M059J (cell line): ENCODE measurements at places on chromosomes 5 and 9.
A peak's percentile ranks its signal among the peaks of the same experiment; 100 is the strongest.

- no peak for DNase-seq
Observed at GRCh38 chr5:137708796-137709559, 26.9 kb downstream of the KLHL3 start.

GRCh38 chr5:127650649-127651048, 1.8 kb downstream of the CTXN3 start:
- peak; percentile 83 for DNase-seq

GRCh38 chr9:125255781-125256391, 5.7 kb upstream of the GAPVD1 start:
- DNase-seq: no peak

GRCh38 chr5:80864706-80865435, 95.3 kb upstream of the RASGRF2 start:
- peak; percentile 2 for DNase-seq

DNA sequence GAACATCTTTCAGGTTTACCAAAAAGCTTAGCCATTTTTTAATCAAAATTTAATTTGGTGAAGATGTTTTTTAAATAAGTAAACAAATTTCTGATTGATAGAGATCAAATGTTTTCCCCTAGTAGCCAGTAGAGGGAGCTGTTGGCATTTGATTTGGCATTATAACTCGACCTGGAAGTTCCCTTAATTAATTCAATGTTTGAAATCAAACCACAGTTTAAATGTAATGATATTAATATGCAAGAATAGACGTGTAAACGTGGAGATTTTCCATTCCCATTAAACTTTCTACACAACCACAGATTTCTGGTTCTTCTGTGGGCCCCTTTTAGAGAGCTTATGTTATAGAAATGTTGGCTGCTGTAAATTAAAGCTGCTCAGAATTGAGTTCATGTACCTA, 148.1 kb upstream of the MPDZ start:
- peak; percentile 48 for DNase-seq

- DNase-seq: peak; percentile 59
Observed at GRCh38 chr9:129317179-129318011, 139.3 kb upstream of the IER5L start.

- no peak for DNase-seq
Observed at GRCh38 chr9:133605856-133606707, 3.1 kb downstream of the FAM163B start.

GRCh38 chr5:151214614-151215545, 9.0 kb downstream of the CCDC69 start:
- no peak for DNase-seq

GRCh38 chr9:133119103-133119845, 1.8 kb downstream of the RALGDS start:
- no peak for DNase-seq

DNA sequence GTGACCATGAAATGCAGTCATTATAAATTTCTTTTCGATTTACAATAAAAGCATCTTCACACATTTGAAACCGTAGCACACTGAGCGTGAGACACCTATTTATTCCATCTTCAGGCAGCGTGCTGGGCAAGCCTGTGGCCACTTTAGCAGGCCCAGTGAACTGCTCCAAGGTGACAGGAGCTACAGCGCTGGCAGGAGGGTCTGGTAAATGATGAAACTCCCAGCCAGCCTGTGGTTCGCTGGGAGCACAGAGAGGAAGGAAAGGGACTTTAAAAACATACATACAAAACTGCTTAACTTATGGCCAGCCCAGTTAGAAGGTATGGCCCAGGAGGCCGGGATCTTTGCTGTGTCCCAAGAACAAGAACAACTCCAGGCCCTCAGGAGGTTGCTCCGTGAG, 5.1 kb downstream of the RAPGEF1 start:
- DNase-seq: no peak

DNA sequence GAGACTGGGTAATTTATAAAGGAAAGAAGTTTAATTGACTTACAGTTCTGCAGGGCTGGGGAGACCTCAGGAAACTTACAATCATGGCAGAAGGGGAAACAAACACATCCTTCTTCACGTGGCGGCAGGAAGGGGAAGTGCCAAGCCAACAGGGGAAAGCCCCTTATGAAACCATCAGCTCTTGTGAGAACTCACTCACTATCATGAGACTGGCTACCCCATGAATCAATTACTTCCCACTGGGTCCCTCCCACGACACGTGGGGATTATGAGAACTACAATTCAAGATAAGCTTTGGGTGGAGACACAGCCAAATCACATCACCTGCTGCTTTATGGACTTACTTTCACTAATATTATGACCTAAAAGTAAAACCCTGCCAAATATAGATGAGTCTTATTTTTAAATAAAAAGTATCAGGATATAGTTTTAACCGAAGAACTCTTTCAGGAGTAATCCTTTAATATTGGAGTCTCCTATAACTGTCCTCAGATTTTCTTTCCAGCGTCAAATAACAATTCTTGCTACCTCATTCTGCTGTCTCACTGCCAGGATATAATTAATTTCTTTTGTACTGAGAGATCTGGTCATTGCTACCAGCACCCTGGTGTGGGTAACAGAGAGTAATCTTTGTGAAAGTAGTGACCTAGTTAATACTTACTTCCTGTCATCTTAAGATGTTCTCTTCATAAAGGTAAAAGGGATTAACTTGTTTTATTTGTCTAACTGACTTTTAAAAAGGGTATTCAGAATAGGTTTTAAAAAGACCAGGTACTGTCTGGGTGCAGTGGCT, 68.6 kb downstream of the NLN start:
- DNase-seq: no peak

- peak; percentile 66 for DNase-seq
Observed at GRCh38 chr9:70156729-70157128, 102.0 kb upstream of the SMC5 start.

DNA sequence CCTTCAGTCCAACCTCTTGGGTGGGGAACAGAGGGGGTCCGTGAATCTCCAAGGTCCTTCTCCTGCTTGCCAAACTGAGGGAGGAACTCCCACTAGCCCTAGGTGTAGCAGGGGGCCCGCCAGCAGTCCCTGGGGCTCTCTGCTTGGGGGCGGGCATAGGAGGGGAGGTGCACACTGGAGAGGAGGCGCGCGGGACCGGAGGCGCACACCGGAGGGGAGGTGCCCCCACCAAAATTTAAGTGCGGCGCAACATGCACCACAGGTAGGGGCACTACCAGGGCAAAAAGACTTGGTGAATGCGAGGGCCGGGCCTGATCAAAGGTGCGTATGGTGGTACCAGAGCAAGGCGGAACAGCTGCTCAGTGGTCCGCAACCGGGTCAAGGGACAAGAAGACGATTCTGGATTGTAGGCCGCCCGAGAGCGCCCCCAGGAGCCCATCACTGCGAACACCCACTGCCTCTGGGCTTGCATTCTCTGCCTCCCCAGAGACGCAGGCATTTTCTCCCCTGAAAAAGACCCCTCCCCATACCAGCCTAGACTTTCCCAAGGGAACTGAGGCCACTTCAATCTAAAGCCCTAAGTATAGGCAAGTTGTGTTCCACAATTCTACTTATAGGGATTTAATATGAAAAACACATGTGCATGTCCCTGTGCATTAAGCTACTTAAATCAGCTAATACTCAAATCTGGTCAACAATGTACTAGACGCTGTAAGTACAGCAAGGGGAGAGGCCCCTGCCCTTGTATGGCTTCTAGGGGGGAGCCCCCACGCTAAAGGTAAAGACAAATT, 50.6 kb downstream of the TGFBI start:
- no peak for DNase-seq

GRCh38 chr5:136811551-136811950, 446.2 kb upstream of the TRPC7 start:
- peak; percentile 91 for DNase-seq

- no peak for DNase-seq
Observed at GRCh38 chr9:78325343-78325742, 28.4 kb downstream of the PSAT1 start.

DNA sequence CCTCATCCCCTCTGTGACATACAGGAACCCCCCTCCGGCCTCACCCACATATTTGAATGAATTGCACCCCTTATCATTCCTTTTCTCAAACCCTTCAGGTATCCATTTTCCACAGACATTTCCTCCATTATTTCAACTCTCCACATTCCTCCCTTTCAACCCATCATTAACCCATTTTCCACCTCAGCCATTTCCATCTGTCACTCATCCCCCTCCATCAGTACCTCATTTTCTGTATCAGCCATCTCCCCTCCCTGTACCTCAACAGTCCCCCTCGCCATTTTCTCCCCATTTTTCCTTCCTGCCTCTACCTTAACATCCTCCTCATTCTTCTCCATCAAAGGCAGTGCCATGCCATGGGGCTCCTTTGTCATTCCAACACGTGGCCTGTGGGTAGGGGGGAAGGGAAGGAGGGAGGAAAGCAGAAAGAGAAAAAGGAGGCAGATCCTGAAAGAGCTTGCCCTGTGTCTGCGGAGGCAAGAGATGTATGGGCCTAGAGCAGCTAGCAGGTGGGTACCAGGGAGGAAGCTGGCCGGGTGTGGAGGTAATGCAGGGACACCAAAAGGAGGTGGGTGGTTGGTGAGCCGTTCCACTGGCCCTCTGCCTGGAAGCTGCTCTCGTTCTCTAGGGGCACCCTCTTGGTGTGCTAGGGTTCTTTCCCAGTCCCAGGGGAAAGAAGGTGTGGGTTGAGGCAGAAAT, 1.5 kb downstream of the DNAJB5 start:
- DNase-seq: no peak

DNA sequence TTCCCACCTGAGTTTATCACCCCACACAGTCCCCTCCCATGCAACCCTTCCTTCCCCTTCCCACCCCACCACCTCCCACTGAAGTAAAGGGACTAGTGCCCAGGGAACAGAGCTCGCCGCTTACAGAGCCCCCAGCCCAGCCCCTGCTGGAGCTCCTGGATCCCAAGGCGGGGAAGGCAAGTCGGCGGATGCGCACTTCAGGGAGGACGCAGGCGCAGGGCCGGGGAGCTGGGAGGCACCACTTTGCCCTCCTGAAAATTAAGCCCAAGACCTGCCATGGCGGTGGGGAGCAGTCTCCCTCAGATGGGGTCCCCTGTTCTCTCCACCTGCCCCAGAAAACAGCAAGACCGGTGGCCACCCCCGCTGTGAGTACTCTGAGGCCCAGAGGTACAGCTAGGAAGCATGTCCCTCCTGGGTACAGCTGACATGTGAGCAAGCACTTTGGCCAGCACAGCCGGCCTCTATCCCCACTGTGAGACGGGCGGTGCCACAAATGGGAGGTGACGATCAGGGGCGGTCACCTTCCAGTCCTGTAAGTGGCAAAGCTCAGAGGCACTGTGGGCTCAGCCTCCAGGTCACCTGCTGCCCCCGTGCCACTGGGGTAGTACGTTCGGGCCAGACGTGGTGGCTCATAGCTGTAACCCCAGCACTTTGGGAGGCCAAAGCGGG, 45.9 kb downstream of the COL23A1 start:
- no peak for DNase-seq

GRCh38 chr5:65264420-65264819, 217.3 kb downstream of the ADAMTS6 start:
- no peak for DNase-seq

- no peak for DNase-seq
Observed at GRCh38 chr5:61906820-61907219, 399.2 kb upstream of the KIF2A start.

- DNase-seq: no peak
Observed at GRCh38 chr5:33501260-33501659, 60.5 kb downstream of the TARS1 start.

GRCh38 chr5:23506329-23507236, 826 bp upstream of the PRDM9 start:
- DNase-seq: peak; percentile 1

DNA sequence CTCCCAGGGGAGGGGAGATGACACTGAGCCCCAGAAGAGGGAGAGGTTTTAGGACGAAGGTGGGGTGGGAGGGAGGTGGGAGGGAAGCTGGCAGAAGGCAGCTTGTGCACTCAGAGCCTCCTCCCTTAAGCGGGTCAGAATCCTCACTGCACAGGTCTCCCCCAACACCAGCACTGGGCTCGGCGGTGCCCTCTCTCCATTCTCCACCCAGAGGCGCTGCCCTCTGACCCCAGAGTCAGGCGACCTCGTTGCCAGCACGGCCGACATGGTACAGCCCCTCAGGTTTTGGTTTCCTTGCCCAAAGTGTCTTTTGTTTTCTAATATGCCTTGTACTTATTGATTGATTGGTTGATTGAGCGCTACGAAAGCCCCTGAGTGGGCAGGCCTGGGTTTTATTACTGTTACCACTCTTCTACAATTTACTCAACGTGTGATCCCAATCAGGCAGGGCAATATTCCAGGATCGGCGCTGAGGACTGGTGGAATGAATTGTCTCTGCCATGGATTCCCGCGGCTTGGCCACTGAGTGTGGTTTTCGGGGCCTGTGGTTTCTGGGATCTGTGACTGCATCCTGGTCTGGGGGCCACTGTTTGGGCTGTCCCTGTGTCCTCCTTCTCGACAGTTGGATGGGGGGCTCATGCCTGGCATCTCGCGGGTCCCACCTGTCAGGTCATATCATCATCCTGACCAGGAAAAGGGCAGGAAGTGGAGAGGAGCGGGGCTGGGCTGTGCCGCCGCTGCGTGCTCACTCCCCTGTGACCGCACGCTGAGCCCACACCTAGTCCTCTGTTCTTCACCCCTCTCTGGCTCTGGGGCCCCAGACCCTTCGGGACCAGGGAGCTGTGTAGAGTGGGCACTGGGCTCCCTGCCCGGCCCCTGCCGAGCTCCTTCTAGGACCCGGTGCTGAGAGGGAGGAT, 9.6 kb upstream of the FCN2 start:
- no peak for DNase-seq

DNA sequence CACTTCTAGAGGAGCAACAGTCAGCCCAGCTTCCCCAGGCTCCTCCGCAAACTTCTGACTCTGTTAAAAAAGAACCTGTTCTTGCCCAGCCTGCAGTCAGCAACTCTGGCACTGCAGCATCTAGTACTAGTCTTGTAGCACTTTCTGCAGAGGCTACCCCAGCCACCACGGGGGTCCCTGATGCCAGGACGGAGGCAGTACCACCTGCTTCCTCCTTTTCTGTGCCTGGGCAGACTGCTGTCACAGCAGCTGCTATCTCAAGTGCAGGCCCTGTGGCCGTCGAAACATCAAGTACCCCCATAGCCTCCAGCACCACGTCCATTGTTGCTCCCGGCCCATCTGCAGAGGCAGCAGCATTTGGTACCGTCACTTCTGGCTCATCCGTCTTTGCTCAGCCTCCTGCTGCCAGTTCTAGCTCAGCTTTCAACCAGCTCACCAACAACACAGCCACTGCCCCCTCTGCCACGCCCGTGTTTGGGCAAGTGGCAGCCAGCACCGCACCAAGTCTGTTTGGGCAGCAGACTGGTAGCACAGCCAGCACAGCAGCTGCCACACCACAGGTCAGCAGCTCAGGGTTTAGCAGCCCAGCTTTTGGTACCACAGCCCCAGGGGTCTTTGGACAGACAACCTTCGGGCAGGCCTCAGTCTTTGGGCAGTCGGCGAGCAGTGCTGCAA, 72.8 kb downstream of the NUP214 start:
- no peak for DNase-seq

DNA sequence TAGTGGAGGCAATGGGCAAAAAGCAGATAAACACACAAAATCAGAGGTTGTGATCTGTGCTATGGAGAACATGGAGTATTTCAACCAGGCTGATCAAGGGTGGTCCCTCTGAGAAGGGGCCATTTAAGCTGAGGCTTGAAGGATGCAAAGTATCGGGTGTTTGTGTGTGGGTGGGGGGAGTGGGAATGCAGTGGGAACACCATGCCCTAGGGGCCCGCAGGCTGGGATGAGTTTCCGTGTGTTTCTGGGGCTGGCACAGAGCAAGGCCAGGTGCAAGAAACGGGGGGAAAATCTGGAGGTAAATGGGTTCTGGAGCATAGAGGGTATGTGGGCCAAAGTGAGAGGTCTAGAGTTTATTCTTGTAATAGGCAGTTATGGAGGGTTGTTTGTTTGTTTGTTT, 13.8 kb upstream of the LARP1 start:
- no peak for DNase-seq

GRCh38 chr5:34450338-34450737, 205.8 kb upstream of the RAI14 start:
- no peak for DNase-seq

GRCh38 chr5:151158287-151158661, 695 bp upstream of the ANXA6 start:
- no peak for DNase-seq
